ENCODE measurements at places on chromosomes 7 and 10. TPM values are rescaled to one million over a fixed set of nuclear protein-coding genes. Genes with fewer than 3 reads are reported as not detected.
A peak's percentile ranks its signal among the peaks of the same experiment; 100 is the strongest.

The TWNK gene
- total RNA-seq: 16.6 TPM

The HBP1 gene
- total RNA-seq: 138 TPM

- H3K27me3 ChIP-seq: no peaks in the 10 kb centered on the region
- no peak overlapping the region for H3K4me3 ChIP-seq
- no peak for DNase-seq
- H3K27ac ChIP-seq: no peak overlapping the region
- no peaks in the 10 kb centered on the region for H3K36me3 ChIP-seq
Observed at GRCh38 chr10:96890172-96890513, 58.0 kb downstream of the LCOR start.

GRCh38 chr10:6349846-6350535 lies 147.3 kb downstream of the PFKFB3 start:
- no peaks in the 10 kb centered on the region for H3K27me3 ChIP-seq
- no peaks in the 10 kb centered on the region for H3K36me3 ChIP-seq
- DNase-seq: no peak
- H3K4me3 ChIP-seq: no peak overlapping the region
- peaks cover 16% of the 10 kb centered on the region for H3K4me1 ChIP-seq

- H3K27me3 ChIP-seq: no peaks in the 10 kb centered on the region
- no peak for DNase-seq
- no peaks in the 10 kb centered on the region for H3K4me1 ChIP-seq
- no peak overlapping the region for H3K4me3 ChIP-seq
- H3K36me3 ChIP-seq: no peaks in the 10 kb centered on the region
- no peak overlapping the region for H3K27ac ChIP-seq
Observed at GRCh38 chr10:96216775-96217174, 54.6 kb downstream of the BLNK start.

The PHF14 gene
- 26.5 TPM for total RNA-seq

GRCh38 chr7:91151916-91152315 lies 112.3 kb upstream of the FZD1 start:
- no peak overlapping the region for H3K27ac ChIP-seq
- no peak overlapping the region for H3K4me3 ChIP-seq
- DNase-seq: no peak
- no peaks in the 10 kb centered on the region for H3K4me1 ChIP-seq
- H3K27me3 ChIP-seq: no peaks in the 10 kb centered on the region
- no peaks in the 10 kb centered on the region for H3K36me3 ChIP-seq

The TAS2R4 gene
- 3.5 TPM for total RNA-seq

DNA sequence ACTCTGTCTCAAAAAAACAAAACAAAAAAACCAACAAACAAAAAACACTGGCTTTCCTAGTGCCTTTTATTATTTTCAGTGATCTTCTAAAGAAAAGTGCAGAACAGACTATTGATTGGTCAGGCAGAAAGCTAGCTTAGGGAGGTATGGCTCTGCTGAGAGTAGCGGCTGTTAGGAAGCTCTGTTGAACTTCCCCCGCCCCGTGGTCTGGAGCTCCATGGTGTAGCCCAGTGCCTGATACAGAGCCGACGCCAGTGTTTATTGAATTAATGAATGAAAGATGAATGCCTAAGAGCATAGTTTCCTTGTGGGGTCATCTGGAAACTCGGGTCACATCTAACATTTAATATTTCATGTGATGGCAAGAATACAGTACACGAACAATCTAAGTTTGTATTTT lies 90.5 kb upstream of the ARMC3 start:
- DNase-seq: no peak
- no peak overlapping the region for H3K27ac ChIP-seq
- no peak overlapping the region for H3K4me3 ChIP-seq
- no peaks in the 10 kb centered on the region for H3K36me3 ChIP-seq
- no peaks in the 10 kb centered on the region for H3K4me1 ChIP-seq

GRCh38 chr7:2698581-2699288 lies 10.7 kb downstream of the AMZ1 start:
- no peaks in the 10 kb centered on the region for H3K27me3 ChIP-seq
- H3K4me1 ChIP-seq: peaks cover 11% of the 10 kb centered on the region
- H3K4me3 ChIP-seq: no peak overlapping the region
- H3K36me3 ChIP-seq: no peaks in the 10 kb centered on the region

GRCh38 chr7:17275749-17276671 lies 22.4 kb upstream of the AHR start:
- H3K27me3 ChIP-seq: no peaks in the 10 kb centered on the region
- peak overlapping the region; percentile 41 for H3K4me3 ChIP-seq
- H3K27ac ChIP-seq: peak overlapping the region; percentile 68
- no peak for DNase-seq
- no peaks in the 10 kb centered on the region for H3K36me3 ChIP-seq

DNA sequence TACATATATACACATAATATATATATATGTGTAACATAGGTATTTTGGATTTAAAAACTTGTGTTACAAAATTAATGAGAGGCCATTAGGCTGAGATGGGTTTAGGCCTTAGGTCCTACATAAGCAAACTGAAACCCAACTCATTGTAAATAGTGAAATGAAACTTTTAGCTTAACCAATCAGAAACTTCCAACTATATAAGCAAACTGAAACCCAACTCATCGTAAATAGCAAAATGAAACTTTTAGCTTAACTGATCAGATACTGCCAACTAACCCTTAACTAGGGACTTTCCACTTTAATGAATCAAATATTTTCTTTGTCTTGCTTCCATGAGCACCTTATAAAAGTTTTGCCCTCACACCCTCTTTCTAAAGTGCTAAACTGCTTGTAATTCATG lies 17.3 kb upstream of the SAMD9L start:
- H3K4me1 ChIP-seq: no peaks in the 10 kb centered on the region
- no peak overlapping the region for H3K4me3 ChIP-seq
- H3K27ac ChIP-seq: no peak overlapping the region
- H3K36me3 ChIP-seq: no peaks in the 10 kb centered on the region
- DNase-seq: no peak
- H3K27me3 ChIP-seq: no peaks in the 10 kb centered on the region

The KLHDC10 gene
- total RNA-seq: 24.3 TPM

DNA sequence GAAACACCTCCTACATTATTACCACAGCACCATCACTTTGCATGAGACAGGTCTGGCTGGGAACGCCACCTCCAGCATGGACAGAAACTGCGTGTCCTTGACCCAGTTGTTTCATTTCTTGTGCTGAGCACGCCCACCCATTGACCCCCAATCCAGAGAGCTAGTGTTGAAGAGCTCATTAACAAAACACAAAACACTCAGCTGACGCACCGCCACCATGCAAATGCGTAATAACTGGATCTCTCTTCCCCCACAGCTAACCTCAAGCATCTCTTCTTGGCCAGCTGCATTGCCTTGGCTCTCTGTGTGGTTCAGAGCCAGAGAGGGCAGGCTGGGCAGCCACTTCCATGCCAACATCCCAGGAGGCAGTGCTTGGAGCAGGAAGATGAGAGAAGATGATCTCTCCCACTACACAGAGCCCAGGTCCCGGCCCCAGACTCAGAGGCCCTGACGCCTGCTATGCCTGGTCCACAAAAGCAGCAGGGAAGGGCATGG lies 173.5 kb downstream of the PLXNA4 start:
- H3K36me3 ChIP-seq: no peaks in the 10 kb centered on the region
- no peaks in the 10 kb centered on the region for H3K27me3 ChIP-seq
- peak; percentile 21 for DNase-seq
- H3K27ac ChIP-seq: peak overlapping the region; percentile 62
- peak overlapping the region; percentile 44 for H3K4me3 ChIP-seq
- H3K4me1 ChIP-seq: peaks cover 11% of the 10 kb centered on the region

DNA sequence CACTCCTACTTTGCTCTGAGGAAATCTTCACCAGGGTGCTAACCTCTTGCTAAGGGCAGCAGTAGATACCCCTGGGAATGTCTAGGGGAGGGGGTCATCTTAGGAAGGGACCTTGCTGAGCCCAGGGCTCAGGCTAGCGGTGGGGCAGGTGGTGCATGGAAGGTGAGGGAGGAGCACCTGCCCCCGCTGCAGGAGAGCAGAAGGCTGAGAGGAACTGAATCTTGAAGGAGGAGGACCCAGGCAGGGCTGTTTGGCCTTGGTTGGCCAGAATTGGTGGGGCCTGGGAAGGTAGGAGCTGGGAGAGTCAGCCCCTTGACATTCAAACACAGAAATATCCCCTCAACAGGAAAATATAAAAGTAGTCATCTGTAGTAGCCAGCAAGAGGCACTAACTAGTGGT lies 7.0 kb downstream of the CALHM3 start:
- no peaks in the 10 kb centered on the region for H3K27me3 ChIP-seq
- no peaks in the 10 kb centered on the region for H3K36me3 ChIP-seq
- no peaks in the 10 kb centered on the region for H3K4me1 ChIP-seq
- no peak for DNase-seq
- no peak overlapping the region for H3K27ac ChIP-seq
- no peak overlapping the region for H3K4me3 ChIP-seq

The PRF1 gene
- 5.4 TPM for total RNA-seq

DNA sequence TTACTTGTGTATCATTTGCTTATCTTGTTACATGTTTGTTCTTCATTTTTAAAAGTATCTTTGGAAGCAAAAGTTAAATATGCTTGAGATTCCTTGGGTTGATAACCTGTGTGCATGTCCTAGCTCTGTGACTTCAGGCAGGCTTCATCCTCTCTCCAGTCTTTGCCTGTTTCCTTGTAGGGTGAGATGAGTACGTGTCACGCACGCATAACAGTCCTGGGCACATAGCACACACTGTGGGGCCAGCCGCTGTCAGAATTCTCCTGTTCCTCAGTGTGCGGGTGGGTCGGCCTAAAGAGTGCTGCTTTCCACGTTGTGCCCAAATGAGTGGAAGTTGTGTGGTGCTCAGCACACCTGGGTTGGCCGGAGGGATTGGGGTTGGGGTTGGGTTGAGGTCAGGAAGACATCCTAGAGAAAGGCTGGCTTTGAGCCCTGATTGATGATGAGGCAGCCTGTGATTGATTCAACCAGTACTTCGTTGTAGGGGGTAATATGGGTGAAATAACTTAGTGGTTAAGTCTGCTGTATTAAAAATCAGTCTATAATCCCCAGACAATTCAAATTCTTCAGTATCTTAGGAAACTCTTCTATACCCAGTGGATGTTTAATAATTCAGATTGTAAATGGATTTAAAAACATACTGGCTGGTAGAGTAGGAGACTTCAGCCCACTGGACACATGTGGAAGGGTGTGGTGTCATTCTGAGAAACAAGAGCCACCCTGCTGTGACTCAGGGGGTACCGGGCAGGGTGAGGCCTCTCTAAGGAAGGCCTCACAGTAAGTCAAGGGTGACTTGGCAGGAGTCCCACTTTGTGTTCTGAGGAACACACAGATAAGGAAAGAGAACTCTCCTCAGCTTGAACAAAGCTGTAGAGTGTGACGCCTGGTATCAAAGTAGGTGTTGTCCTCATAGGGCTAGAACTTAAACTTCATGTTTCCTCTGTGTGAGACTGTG lies 54.8 kb downstream of the DAGLB start:
- no peak overlapping the region for H3K4me3 ChIP-seq
- no peaks in the 10 kb centered on the region for H3K27me3 ChIP-seq
- peak; percentile 89 for DNase-seq

The NUTM2E gene
- not detected for total RNA-seq

- peaks cover 9% of the 10 kb centered on the region for H3K4me1 ChIP-seq
- H3K27me3 ChIP-seq: no peaks in the 10 kb centered on the region
- no peaks in the 10 kb centered on the region for H3K36me3 ChIP-seq
- peak overlapping the region; percentile 39 for H3K4me3 ChIP-seq
Observed at GRCh38 chr10:114684084-114684821, 26.2 kb upstream of the ABLIM1 start.

The CFTR gene
- not detected for total RNA-seq

DNA sequence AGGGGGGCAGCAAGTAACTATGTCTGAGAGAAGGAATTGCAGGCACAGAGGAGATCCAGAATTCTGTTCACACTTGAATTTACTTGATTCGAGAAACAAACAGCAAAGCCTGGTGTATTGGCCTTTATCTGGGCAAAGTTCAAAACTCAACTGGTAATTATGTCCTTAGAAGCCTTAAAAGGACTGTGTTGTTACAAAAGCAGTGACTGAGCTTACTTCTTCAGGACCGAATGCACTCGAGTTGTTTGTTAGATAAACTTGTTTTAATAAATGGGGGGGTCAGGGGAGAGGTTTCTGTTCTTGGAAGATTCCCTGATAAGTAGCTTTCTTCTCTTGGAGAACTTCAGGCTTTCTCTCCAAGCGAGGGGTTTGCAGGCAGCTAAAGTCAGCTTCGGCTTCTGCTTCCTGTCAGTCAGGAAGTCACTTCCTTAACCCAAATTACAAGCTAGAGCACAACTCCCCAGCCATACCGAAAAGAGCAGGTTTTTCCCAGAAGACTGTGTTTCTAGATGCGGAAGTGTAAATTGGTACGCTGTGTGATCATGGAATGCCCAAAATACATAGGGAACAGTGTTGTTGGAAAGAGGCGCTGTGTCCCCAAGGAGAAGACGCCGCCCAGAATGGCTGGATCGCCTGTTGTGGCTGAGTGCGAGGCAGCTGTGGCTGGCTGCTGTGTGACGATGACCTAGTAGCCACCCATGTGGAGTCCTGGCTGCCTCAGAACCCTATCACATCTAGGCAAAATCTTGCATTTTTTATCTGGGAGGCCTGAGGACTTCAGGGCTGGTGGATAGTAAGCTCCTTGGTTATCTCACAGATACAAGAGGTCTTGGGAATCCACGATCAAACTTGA lies 110.4 kb downstream of the TCF7L2 start:
- peaks cover 97% of the 10 kb centered on the region for H3K4me1 ChIP-seq
- no peaks in the 10 kb centered on the region for H3K27me3 ChIP-seq
- no peaks in the 10 kb centered on the region for H3K36me3 ChIP-seq
- H3K4me3 ChIP-seq: peak overlapping the region; percentile 50
- peak overlapping the region; percentile 90 for H3K27ac ChIP-seq
- DNase-seq: no peak

DNA sequence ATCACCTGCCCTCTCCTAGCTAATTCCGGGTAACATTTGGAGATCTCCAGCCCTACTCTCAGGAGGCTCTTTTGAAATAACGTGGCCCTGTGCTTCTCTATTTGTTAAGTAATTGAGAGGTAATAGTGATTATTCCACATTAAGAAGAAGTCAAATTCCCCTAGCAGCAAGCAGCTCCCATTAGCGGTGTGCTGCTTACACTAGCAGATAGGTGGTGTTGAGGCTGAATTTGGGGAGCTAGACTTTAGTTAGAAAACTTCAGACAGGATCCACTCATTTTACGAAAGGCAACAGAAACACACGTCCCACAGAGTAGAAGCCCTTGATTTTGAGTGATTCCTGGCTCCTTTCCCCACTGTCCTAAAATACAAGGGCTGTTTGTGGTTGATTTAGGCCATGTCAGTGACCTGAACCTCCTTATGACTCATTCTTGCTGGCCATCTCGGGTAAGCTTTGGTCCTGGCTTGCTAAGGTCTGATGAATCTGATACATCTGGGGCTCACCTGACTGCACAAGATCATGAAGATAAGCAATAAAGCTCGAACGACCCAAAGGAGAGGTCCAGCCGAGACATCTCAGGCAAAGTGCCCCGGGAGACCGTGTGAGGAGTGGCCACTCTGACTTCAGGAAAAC lies 77.2 kb downstream of the FAM204A start:
- no peaks in the 10 kb centered on the region for H3K36me3 ChIP-seq
- H3K4me1 ChIP-seq: no peaks in the 10 kb centered on the region
- no peak overlapping the region for H3K27ac ChIP-seq

The EPO gene
- not detected for total RNA-seq

- H3K4me3 ChIP-seq: no peak overlapping the region
- no peaks in the 10 kb centered on the region for H3K36me3 ChIP-seq
- no peak overlapping the region for H3K27ac ChIP-seq
- H3K27me3 ChIP-seq: no peaks in the 10 kb centered on the region
Observed at GRCh38 chr10:6486309-6486708, 93.8 kb downstream of the PRKCQ start.

GRCh38 chr7:69430384-69431021 lies 167.8 kb upstream of the AUTS2 start:
- H3K27me3 ChIP-seq: no peaks in the 10 kb centered on the region
- no peak overlapping the region for H3K27ac ChIP-seq
- H3K36me3 ChIP-seq: no peaks in the 10 kb centered on the region
- H3K4me3 ChIP-seq: peak overlapping the region; percentile 24

The SP8 gene
- not detected for total RNA-seq

Measured in thoracic aorta (tissue), 2 donors.